ENCODE measurements at places on chromosomes 4 and X.

DNA sequence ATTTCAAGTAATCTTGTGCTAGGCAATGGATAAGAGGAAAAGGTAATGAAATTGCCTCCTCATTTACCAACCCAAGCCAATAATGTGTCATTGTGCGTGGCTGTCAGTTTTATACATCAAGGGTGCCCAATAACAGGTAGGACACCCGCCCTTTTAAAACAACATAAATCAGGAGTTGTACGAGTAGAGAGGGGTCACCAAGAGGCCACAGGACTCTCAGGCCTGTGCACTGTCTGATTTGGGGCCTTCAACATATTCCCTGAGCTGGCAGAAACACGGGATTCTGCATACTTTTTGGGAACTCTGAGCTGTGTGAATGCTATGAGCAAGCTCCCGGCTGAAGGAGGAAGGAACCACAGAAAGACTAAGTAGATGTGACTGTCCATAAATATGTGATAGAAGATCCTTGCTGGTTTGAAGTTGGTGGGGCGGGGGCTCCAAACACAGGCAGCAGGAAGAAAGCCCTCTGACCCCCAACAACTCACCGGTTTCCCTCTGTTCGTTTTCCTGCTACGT, 82.7 kb upstream of the MAML3 start:
- DNase-seq = no peak

DNA sequence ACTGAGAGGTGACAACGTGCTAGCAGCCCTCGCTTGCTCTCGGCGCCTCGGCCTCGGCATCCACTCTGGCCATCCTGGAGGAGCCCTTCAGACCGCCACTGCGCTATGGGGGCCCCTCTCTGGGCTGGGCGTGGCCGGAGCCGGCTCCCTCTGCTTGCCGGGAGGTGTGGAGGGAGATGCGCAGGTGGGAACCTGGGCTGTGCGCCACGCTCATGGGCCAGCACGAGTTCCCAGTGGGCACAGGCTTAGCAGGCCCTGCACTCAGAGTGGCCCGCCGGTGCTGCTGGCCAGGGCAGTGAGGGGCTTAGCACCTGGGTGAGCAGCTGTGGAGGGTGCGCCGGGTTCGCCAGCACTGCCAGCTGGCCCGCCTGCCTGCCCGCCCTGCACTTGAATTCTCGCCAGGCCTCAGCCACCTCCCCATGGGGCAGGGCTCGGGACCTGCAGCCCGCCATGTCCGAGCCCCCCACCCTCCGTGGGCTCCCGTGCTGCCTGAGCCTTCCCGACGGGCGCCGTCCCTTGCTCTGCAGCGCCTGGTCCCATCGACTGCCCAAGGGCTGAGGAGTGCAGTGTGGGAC, 148.0 kb downstream of the RAPGEF2 start:
- DNase-seq = no peak

DNA sequence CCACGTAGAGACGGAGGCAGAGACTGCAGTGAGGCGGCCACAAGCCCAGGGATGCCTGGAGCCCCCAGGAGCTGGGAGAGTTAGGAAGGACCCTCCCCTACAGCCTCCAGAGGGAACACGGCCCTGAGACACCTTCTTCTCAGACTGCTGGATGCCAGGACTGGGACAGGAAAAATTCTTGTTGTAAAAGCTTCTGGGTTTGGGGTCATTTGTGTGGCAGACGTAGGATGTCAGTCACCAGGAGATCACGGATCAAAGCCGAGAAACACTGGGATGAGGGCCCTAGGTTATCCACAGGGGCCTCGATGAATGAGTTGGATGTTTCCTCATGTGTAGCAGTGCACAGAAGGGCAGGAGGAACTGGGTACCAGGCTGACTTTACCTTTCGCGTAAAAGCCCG, 163.7 kb downstream of the SHOX start:
- no peak for DNase-seq

DNA sequence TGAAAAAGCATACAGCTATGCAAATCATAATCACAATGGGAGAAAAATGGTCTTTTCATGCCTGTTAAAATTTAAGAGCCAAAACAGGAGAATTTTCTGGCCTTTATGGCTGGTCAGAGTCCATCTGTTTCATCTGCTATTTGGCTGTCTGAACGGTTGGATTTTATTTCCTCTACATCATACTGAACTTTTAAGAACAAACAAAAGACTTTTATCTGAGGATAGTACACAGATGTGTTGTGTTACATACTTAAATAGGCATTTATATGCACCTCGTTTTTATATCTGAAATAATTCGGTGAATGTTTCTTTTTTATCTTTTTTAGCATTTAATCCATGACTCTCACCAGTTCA, 18.0 kb upstream of the WWC2 start:
- DNase-seq = no peak

DNA sequence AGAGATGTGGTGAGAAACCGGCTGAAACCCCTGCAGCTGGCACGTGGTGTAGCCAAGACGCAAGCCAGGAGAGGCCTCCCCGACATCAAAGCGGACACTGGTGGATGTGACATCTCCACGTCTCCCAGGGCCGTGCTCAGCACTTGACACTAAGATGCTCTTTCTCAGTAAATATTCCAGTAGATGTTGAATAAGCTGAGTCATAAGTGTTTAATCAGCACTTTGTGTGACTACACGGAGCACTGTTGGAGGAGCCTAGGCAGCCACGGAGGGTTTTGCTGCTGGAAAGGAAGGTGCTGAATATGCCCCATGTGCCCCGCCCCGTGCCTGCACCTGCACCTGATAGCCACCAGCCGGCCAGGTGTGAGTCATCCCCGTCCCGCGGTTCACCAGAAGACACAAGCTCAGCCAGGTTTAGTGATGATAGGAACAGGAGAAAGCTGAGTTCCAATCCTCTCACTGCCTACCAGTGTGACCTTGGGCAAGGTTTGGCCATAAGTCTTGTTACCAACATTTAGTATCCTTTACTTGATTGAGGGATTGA, 29.0 kb upstream of the C4orf50 start:
- DNase-seq = no peak

- no peak for DNase-seq
Measured at GRCh38 chrX:111874241-111874640, 1.7 kb upstream of the TRPC5OS start.

DNA sequence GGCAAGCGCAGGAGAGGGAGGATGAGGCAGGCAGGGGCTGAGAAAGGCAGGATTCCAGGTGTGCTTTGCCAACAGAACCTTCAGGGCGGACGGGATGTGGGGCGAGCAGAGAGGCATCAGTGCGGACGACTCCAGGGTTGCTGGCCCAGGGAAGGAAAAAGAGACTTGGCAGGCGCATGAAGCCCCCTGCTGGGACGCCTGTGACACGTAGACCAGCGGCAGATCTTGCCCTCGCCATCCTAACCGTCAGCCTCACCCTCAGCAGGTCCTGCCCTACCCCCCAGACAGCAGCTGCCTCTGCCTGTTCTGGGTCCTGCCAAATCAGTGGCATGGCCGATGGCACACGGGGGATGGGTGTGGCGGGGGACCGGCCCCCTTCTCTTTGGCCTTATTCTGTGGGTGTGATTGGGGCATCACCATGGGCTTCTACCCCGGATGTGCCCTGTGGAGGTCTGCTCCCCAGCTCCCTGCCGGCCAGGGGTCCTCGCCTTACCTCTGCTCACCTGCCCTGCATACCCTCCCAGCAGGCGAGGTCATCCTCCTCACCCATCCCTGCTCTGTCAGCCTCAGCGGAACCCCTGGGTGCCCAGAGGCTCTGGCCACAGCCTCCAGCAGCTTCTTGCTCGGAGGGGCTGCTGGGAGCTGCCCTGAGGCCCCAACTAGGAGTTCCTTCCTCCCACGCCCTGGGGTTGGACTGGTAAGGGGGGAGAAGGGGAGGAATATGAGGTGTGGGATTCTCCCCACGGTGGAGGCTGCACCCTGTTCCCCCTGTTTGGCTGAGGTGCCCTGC, 2.9 kb upstream of the SH3BP2 start:
- no peak for DNase-seq

DNA sequence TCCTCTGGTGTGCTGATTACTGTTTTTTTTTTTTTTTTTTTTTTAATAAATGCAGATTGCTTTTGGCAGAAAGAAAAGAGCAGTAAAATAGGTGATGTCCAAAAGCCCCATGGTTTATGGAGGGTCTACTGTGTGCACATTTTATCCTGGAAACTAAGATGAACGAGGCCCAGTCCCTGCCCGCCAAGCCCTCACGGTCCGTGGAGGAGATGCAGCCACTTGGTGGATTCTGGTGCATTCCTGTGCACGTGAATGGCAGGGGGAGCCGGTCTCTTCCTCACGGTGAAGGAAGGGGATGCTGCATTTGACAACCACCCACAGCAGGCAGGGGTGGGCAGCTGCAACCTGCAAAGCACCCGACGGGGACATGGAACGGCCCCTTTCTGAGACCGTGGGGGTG, 100.2 kb upstream of the AFAP1 start:
- DNase-seq = no peak

- DNase-seq = no peak
Measured at GRCh38 chr4:83328521-83329187, 6.0 kb downstream of the HPSE start.

DNA sequence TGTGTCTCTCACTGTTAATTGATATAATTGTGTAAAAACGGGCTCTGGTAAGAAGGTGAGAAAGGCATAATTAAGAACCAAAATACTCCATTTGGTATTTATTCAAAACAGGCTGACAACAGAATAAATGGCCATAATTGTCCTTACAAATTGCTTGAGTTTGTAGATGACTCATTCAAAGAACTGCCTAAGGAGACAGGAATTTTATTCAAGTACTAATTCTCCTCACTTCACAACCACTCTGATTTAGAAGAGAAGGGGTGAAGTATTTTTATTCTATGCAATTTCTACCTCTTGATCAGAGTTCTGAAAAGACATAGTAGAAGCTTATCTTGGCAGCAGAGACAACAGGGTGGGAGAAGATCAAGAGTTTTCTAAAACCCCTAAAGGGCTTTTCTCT, 43.1 kb downstream of the ATP11C start:
- no peak for DNase-seq

DNA sequence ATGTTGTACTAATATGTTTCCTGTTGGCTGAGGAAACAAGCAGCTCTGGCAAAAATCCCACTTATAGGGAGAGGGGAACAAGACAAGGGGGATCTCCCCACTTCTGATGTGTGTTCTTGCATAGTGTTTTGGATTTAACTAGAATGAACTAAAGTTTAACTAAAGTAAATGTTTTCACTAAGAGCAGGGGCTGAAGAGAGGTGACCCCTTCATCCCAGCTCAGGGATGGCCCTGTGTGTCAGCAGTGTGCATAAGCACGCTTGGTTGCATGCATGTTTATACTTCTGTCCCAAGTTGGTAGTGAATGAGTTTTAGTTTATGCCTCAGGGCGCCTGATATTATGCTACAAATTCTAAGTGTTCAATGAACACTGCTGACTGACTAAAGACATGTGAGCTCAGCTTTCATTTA, 169.4 kb downstream of the MGST2 start:
- DNase-seq = no peak

- DNase-seq = no peak
Measured at GRCh38 chr4:171847751-171848150, 34.5 kb downstream of the GALNTL6 start.

DNA sequence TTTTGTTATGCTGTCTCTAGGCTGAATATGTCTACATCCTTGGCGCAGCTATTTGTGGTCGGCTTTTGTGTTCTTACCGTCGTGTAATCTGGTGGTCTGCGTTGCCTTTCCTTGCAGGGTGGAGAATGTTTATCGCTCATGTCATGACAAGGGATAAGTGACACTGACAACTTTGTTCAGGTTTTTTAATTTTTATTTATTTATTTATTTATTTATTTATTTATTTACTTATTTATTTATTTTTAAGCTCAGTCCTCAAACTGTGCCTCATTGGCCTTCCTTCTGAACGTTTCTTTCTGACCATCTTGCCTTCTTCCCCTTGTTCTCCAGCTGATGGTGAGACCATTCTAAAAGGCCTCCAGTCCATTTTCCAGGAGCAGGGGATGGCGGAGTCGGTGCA, 26.4 kb downstream of the SMS start:
- no peak for DNase-seq

Data from stimulated activated CD8-positive, alpha-beta memory T cell treated with anti-CD3 and anti-CD28 coated beads, Interleukin-2, amount 100 ng/mL, for 1 hour (primary cell).